ENCODE measurements at places on chromosomes 1 and 21. TPM values are rescaled to one million over a fixed set of nuclear protein-coding genes. Genes with fewer than 3 reads are reported as not detected.

Gene TMPRSS2
- 32.0 TPM for total RNA-seq

GRCh38 chr21:42661688-42662429 is 8.4 kb downstream of the PDE9A start:
- no peak for DNase-seq

Gene LCE1E
- total RNA-seq, result not detected

GRCh38 chr1:99180915-99181314 is 83.4 kb upstream of the PLPPR4 start:
- no peak for DNase-seq

DNA sequence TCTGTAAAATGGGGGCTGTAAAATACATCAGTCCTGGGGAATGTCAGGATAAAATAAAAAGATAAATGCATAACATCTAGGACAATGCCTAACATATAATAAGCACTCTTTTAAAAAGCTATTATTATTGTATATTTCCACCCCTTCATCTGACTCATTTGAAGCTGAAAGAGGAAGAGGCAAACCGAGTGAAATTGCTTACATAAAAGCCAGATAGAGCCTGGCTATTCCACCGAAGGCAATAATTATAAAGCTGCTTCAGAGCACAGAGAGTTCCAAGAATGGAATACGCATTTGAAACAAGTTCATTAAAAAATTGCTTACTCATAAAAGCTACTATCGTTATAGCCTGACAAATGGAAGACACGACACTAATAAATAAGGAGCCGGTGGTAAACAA is 186.1 kb upstream of the CAMK1G start:
- DNase-seq, result no peak
